ENCODE measurements at places on chromosomes 12 and 14. TPM values are rescaled to one million over a fixed set of nuclear protein-coding genes. Genes with fewer than 3 reads are reported as not detected.

DNA sequence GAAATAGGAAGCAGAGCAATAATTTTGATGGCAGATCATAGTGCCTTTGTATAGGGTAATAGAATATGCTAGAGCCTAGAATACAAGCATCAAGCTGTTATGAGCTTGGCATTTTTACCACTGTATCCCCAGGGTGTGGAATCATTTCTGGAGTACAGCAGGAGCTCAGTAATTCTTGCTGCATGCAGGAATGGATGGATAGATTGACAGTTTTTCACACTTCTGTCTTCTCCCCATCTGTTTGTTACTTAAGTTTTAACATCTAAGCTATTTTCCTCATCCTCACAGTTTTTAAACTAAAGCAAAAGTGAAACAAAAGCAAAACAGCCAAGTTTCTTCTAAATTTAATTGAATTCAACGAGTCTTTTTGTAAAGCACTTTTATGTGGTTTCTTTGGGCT, 32.6 kb downstream of the ALG10 start:
- no peak for DNase-seq

DNA sequence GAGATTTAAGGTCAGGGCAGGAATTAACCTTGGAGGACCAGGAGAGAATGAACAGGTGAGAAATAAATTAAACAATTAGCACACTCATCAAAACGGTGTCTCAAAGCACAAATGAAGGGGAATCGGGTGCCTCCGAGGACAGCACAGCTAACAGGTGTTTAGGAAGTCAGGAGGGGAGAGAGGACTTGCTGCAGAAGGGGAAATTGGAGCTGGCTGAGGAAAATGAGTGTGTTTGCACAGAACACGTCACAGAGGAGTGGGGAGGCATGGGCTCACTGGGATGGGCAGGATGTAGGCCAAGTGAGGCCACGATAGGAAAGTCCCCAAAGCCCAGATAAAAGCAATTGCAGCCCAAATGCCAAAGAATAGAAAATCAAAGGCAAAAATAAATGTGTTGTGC, 121.7 kb downstream of the ZNF664 start:
- no peak for DNase-seq

GRCh38 chr14:50676814-50677516, 8.9 kb upstream of the SAV1 start:
- no peak for DNase-seq

GRCh38 chr14:99186956-99187690, 84.9 kb downstream of the BCL11B start:
- no peak for DNase-seq

The SLC48A1 gene
- total RNA-seq: 41.3 TPM

The CD27 gene
- total RNA-seq: 2.6 TPM

Data from ureter (tissue), 1 donor.